Activated T-cell treated with anti-CD3 and anti-CD28 coated beads, Interleukin-2, amount 50 U/mL, for 24 hours (primary cell): ENCODE measurements at places on chromosomes 7 and 10.

GRCh38 chr7:66921918-66922486 lies 977 bp downstream of the TMEM248 start:
- peak; percentile 41 for DNase-seq
- peak overlapping the region; percentile 97 for H3K27ac ChIP-seq
- peaks cover 46% of the 10 kb centered on the region for H3K36me3 ChIP-seq
- H3K27me3 ChIP-seq, result no peaks in the 10 kb centered on the region
- H3K4me3 ChIP-seq, result peak overlapping the region; percentile 95
- H3K4me1 ChIP-seq, result peaks cover 46% of the 10 kb centered on the region

DNA sequence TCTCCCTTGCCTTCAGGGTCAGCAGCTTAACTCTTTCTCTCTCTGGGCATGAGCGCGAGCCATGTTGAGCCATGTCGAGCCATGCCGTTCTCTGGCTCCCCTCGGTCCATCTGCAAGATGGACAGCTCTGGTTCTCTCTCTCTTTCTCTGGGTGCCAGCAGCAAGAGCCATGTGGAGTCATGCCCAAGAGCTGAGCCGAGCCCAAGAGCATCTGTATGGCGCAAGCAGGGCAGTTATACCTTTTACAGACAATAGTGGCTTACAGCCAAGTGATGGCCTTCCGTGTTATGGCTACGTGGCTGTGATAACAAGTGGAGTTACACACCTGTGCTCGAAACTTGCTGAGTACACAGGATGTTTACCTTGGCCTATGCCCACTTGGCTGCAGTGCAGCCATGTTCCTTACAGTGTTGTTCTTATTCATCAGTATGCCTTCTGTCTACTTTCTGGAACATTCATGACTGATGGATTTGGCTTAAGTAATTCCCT lies 327.7 kb downstream of the GLRX3 start:
- no peaks in the 10 kb centered on the region for H3K36me3 ChIP-seq
- no peak overlapping the region for H3K27ac ChIP-seq
- no peaks in the 10 kb centered on the region for H3K27me3 ChIP-seq

GRCh38 chr10:79063661-79064492 lies 4.9 kb upstream of the ZMIZ1 start:
- no peak overlapping the region for H3K27ac ChIP-seq
- no peak overlapping the region for H3K4me3 ChIP-seq
- no peak for DNase-seq
- no peaks in the 10 kb centered on the region for H3K36me3 ChIP-seq

GRCh38 chr10:2399482-2399881 lies 662.2 kb upstream of the ADARB2 start:
- no peaks in the 10 kb centered on the region for H3K36me3 ChIP-seq
- DNase-seq, result no peak
- no peak overlapping the region for H3K4me3 ChIP-seq
- no peak overlapping the region for H3K27ac ChIP-seq

DNA sequence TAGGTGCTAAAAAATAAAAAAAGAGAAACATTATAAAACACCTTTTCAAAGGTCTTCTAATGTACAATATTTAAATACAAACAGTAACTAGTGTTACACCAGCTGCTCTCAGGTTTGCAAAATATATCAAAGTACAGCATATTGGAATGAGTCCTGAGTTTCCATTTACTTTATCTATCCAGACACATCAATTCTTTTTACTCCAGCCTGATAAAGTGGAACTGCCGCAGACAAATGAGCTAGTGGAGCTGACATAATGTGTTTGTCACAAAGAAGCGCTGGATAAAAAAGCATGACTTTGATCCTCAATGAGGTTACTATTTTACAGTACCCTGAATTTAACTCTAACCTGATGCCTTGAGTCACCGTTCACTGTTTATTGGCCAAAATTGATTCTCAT lies 1243.1 kb downstream of the GATA3 start:
- no peak overlapping the region for H3K4me3 ChIP-seq
- peaks cover 3% of the 10 kb centered on the region for H3K27me3 ChIP-seq
- no peak overlapping the region for H3K27ac ChIP-seq
- peaks cover 25% of the 10 kb centered on the region for H3K4me1 ChIP-seq
- DNase-seq, result no peak

DNA sequence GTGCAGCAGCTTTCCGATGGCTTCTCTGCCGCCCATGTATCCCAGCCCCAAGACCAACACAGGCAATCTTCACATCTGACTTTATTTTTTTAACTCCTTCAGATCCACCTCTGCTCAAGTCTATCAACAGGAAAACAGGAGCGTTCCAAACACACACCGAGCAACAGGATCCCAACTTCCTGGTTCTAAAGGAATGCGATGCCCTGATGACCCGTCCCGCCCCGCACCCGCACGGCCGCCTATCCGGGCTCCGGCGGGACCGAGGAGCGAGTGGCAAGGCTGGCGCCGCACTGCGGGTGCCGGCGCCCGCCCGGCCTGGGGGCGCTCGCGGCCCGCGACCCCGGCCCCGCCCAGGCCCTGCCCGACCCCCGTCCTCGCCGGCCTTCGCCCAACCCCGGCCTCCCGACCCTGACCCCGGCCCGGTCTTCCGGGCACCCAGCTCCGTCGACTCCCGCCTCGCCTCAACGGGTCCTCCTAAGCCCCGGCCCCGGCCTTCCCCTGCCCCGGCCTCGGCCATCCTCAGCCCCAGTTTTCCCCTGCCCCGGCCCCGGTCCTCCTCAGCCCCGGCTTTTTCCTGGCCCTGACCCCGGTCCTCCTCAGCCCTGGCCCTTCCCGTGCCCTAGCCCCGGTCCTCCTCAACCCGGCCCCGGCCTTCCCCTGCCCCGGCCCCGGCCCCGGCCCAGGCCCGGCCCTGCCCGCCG lies 730 bp downstream of the LARP4B start:
- H3K27me3 ChIP-seq, result no peaks in the 10 kb centered on the region
- H3K4me1 ChIP-seq, result peaks cover 46% of the 10 kb centered on the region
- H3K4me3 ChIP-seq, result peak overlapping the region; percentile 87
- H3K36me3 ChIP-seq, result peaks cover 46% of the 10 kb centered on the region
- peak; percentile 55 for DNase-seq
- H3K27ac ChIP-seq, result peak overlapping the region; percentile 92

GRCh38 chr10:73439055-73439454 lies 5.7 kb upstream of the MSS51 start:
- no peak overlapping the region for H3K27ac ChIP-seq
- peaks cover 18% of the 10 kb centered on the region for H3K4me1 ChIP-seq
- no peaks in the 10 kb centered on the region for H3K27me3 ChIP-seq
- peaks cover 57% of the 10 kb centered on the region for H3K36me3 ChIP-seq
- no peak for DNase-seq

- H3K27ac ChIP-seq, result no peak overlapping the region
- H3K27me3 ChIP-seq, result no peaks in the 10 kb centered on the region
- DNase-seq, result no peak
- H3K4me3 ChIP-seq, result no peak overlapping the region
These were observed 407.9 kb upstream of the NPVF start for GRCh38 chr7:25636168-25636567.

GRCh38 chr10:124092250-124092859 lies 1.0 kb downstream of the CHST15 start:
- H3K4me1 ChIP-seq, result no peaks in the 10 kb centered on the region
- DNase-seq, result peak; percentile 50
- H3K27me3 ChIP-seq, result peaks cover 80% of the 10 kb centered on the region
- peak overlapping the region; percentile 63 for H3K4me3 ChIP-seq
- no peak overlapping the region for H3K27ac ChIP-seq

GRCh38 chr7:23109470-23109869 lies 3.9 kb downstream of the KLHL7 start:
- H3K36me3 ChIP-seq, result peaks cover 16% of the 10 kb centered on the region
- no peak overlapping the region for H3K4me3 ChIP-seq

DNA sequence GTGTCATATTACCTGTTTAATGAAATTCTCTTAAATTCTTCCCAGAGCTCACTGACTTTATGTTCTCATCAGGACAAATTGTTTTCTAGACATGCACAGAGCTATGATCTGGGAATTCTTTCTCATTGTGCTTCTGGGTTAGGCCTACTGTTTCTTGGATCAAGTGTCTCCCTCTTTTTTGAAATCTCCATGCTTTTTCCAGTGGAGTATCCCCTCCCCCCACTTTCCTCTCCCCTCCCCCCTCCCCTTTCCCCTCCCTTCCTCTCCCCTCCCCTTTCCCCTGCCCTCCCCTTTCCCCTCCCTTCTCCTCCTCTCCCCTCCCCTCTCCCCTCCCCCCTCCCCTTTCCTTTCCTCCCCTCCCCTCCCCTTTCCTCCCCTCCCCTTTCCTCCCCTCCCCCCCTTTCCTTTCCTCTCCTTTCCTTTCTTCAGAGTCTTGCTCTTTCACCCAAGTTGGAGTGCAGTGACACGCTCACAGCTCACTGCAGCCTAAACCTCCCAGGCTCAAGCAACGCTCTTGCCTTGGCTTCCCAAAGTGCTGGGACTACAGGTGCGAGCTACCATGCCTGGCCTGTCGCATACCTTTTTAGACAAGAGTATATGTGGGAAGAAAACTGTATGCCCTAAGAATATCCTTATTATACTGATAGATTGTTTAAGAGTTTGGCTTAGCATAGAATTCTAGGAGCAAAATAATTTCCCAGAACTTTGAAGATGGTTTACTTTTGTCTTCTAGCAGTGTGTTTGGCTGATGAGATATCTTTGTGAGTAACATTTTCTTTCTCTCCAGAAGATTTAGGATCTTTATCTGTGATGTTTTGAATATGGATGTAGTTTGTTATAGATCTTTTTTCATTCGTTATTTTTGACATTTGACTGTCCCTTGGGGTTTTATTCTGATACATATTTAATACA lies 2.5 kb downstream of the DYNC2I1 start:
- no peak for DNase-seq
- no peaks in the 10 kb centered on the region for H3K27me3 ChIP-seq
- peaks cover 36% of the 10 kb centered on the region for H3K4me1 ChIP-seq
- H3K4me3 ChIP-seq, result no peak overlapping the region
- H3K36me3 ChIP-seq, result peaks cover 6% of the 10 kb centered on the region

GRCh38 chr10:46042527-46042926 lies 3.5 kb downstream of the MSMB start:
- H3K4me3 ChIP-seq, result no peak overlapping the region
- H3K4me1 ChIP-seq, result no peaks in the 10 kb centered on the region
- DNase-seq, result no peak
- H3K27ac ChIP-seq, result no peak overlapping the region

DNA sequence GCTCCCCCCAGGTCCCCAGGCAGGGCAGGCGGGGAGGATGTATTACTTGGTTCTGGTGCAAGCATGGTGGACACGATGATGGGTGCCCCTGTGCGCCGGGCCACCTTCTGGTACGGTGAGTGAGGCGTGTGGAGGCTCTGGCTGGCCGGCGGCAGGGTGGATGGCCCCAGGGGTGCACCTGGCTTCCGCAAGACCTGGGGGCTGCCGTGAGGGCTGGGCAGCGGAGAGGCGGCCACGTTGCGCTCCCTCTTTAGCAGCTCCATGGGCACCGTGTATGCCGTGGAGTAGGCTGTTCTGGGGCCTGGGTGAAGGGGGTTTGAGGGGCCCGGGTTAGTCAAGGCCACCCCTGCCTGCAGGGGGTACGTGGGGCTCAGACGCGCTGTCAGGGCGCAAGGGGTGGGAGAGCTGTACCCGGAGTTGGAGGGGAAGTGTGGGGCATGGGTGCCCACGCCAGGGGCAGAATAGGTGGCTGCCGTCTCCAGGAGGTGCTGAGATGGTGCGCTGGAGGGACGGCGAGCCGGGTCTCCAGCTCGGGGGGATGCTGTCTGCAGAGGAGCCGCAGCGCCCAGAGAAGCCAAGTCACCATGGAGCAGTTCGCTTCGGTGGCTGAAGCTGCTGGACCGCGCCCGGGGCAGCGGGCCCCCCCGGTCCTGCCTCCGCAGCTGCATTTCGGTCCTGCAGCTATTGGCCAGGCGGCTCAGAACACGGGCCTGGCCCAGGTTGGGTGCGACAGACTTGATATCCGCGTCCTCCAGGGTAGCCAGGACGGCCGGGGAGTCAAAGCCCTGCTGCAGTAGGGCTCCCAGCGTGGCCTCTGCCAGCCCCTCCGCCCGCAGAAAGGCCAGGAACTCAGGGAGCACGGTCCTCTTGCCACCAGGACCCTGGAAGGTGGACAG lies 84.4 kb downstream of the ZRANB1 start:
- H3K4me1 ChIP-seq, result no peaks in the 10 kb centered on the region
- no peak overlapping the region for H3K27ac ChIP-seq
- no peaks in the 10 kb centered on the region for H3K36me3 ChIP-seq

DNA sequence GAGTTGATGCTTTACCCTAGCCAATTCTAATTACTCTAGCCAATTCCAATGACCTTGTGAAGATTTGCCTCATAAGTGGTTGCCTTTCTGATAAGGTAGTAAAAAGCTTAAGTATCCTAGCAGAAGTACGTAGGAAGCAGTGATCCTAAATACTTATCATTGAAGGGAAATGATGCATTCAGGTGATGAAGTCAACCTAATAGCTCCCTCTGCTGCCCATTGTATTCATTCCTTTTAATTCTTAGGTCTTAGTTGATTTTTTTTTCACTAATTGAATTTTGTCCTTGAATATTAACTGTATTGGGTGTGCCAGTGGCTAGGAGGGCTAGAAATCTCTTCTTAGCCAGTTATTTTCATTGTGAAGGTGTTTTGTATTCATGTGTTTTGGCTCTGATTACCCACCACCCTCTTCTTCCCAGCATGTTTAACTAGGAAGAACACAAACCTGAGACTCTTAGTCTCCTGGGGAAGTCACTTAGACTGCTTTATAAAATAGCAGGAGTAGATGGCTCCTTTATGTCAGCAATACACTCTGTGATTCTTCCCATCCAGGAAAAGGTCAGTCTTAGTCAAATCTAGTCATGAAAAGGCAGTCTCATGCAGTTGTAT lies 46.3 kb downstream of the PLEKHA8 start:
- no peak overlapping the region for H3K27ac ChIP-seq
- peaks cover 16% of the 10 kb centered on the region for H3K36me3 ChIP-seq
- no peaks in the 10 kb centered on the region for H3K4me1 ChIP-seq
- DNase-seq, result no peak
- no peak overlapping the region for H3K4me3 ChIP-seq

- no peak for DNase-seq
- peak overlapping the region; percentile 83 for H3K27ac ChIP-seq
- H3K27me3 ChIP-seq, result no peaks in the 10 kb centered on the region
- H3K36me3 ChIP-seq, result peaks cover 57% of the 10 kb centered on the region
These were observed 5.4 kb downstream of the PRKCQ start for GRCh38 chr10:6574664-6575176.

DNA sequence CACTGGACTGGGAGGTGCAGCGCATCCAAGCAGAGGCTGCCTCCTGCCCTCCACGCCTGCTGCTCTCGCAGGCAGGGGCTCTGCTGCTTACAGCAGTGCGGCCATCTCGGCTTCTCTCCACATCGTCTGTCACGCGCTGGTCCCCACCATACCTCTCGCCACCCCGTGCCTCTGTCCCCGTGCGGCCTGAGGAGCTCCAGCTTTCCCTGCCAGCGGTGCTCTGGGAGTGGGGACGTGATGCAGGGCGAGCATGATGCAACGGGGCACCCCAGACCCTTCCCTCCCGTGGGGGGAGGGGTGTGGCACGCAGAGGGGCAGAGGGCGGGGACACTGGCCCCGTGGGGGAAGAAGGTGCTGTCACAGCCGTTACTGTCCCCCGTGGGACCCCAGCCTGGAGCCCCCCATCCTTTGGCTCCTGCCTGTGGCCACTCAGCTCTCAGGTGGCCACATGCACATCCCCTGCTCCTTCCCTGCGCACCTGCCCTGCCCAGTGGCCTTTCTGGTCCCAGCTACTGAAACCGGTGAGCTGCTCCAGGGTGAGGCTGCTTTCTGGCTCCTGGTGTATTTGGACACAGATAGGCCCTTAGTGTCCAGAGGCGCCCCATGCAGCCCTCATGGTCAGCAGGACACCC lies 9.0 kb downstream of the GET4 start:
- no peak overlapping the region for H3K27ac ChIP-seq
- no peaks in the 10 kb centered on the region for H3K27me3 ChIP-seq
- peaks cover 25% of the 10 kb centered on the region for H3K4me1 ChIP-seq

GRCh38 chr7:112670193-112670592 lies 120.0 kb downstream of the TMEM168 start:
- no peak overlapping the region for H3K27ac ChIP-seq
- H3K27me3 ChIP-seq, result peaks cover 14% of the 10 kb centered on the region
- no peaks in the 10 kb centered on the region for H3K36me3 ChIP-seq
- no peaks in the 10 kb centered on the region for H3K4me1 ChIP-seq
- H3K4me3 ChIP-seq, result no peak overlapping the region
- no peak for DNase-seq
